ENCODE measurements at places on chromosomes 3 and 15.

DNA sequence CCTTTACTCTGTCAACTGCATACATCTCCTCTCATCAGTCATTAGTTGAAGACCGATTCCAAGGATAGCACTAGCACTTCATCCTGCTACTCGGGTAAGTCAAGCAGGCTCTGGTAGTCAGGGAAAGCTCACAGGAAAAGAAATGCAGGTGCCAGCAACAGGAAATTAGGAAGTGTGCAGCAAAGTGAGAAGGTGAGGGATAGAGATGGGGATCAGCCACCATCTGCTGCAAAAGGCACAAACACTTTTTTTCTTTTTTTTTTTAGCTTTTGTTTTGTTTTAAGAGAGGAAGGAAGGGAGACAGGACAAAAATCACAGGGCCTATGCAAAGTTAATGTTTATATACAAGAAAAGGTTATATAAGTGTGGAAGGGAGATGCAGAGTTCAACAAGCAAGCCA lies 9.0 kb upstream of the BTLA start:
- DNase-seq: no peak

GRCh38 chr15:48967336-48967735 lies 3.6 kb upstream of the SHC4 start:
- DNase-seq: no peak

DNA sequence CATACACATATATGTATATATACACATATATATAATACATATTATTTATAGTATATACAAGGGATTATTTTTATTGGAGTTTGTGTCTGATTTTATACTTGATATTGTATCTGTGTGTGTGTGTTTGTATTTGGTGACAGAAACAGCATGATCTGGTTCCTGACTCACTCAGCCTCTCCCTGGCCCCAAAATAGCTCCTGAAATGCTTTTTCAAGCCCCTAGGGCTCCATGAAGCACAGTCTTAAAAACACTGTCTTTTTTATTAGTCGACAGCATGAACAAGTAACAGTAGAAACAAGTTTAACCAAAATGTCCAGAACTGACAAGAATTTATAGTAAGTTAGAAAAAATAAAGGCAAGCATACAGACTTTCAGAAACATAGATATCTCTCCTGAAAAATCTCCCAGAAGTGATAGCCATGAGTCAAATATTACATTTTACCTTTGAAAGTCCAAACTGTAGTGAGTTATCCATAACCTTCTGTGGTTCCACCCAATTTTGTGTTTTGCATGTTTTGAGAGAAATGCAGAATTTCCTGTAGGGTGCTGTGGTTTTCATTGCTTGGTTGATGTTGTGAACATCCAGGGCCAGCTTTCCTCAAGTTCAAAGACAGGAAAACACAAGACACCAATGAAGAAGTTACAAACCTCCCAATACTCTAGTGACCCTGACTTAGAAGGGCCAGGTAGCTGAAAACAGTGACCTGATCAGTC lies 98.5 kb upstream of the CCDC80 start:
- no peak for DNase-seq

DNA sequence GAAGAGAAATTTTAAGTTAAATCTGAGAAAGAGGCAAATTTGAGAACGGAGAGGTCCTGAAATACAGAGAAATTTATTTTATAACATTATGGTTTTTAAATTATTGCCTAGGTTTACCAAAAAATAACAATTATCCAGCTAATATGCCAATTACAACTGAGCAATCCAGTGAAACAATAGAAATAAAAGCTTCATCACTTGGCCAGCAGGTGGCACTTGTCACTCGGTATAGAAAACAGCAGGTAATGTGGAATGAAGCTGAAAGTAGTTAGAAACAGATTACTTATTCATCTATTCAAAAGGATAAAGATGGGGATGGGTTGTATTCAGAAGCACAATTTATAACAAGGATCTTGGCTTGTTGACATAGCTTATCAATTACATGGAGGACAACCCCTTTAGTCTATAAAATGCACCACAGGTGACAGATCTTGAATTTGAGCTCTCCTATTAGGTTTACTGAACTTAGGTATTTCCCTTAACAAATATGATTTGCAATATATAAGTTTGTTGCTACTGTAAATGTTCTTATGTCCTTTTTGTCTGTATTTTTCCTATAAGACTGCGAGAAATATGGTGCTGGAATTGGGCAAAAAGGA lies 70.1 kb upstream of the GUCA1C start:
- DNase-seq: peak; percentile 14

DNA sequence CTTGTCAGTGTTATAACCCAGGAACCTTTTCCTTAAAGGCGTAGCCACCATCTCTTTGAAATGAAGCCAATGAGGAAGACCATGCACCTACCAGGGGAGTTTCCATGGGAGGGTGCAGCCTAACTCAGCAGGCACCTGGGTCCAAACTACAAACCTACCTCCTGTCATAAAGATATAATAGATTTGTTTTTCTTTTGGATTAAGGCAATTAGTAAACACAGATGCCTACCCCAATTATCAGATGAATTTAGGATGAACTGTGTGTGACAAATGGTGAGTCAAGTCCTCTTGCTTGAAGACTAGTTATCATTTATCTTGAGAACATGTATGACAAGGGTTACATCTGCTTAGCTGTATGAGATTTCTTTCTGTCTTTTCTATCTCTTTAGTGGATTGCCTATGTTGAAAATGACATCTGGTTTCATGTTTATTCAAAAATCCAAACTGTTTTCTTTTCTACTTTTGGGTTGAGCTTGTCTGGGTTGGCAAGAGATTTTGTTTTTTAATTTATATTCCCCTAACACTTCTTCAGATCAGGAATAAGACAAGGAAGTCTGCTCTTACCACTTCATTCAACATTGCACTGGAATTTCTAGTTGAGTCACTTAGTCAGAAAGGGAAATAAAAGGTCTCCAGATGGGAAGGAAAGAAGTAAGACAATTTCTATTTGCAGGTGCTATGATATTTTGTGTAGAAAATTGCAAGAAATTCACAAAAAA lies 149.9 kb downstream of the NEK10 start:
- no peak for DNase-seq

GRCh38 chr3:88150371-88150770 lies 612 bp downstream of the C3orf38 start:
- DNase-seq: no peak
